ENCODE measurements at places on chromosomes 6 and 20.

DNA sequence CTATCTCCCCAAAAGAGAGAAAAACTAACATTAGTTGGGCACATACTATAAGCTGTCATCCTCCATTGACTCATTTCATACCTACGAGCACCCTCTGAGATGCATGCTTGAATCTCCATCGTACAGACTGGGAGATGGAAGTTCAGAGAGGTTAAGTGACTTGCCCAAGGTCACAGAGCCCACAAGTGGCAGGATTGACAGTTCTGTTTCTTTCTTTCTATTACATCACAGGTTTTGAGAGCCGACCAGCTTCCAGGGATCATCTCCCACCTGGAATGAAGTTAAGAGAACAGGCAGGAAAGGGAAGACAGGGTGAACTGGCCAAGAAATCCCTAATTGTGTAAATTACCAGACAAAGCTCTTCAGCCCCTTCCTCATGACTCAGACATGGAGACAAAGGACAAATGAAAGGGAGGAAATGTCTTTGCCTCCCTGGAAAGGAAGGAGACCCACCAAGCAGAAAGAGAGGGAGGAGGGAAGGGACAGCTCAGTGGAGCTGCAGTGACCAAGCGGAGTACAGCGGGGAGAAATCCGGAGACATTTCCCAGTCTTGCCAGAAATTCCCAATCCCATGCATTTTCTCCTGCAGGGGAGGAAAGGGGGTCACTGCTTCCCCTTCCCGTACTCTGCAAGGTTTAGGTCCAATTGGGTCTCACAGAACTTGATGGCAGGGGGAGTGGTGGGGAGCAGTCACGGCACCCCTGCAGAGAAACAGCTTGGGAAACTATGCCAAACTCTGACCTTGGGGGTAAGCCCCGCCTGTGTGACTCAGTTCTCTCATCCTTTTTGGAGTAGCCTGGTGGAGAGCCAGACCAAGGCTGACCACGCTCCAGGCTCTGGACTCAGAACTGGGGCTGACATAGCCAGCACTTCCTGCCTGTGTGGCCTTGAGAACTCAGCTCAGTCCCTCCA is 154.3 kb downstream of the ANKRD60 start:
- no peak for DNase-seq

DNA sequence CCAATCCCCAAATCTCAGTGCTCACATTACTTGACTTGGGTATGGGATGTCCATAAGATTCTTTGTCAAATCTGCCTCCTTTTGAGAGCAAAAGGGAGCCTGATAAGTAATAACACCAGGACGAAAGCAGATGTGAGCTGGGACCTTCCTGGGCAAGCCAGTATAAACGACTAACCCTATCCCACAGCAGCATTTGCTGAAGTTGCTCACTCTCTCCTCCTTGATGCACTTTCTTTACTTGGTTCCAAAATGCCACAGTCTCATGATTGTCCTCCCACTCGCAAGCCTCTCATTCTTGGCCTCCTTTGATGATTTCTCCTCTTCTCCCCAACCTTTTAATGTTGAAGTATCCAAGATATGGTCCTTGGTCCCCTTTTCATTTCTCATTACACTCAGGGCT is 44.7 kb upstream of the TAGAP start:
- no peak for DNase-seq

- no peak for DNase-seq
These were observed 794.6 kb downstream of the TFAP2A start for GRCh38 chr6:9620263-9620662.

- no peak for DNase-seq
These were observed 205.6 kb downstream of the SYNDIG1 start for GRCh38 chr20:24674921-24675605.

DNA sequence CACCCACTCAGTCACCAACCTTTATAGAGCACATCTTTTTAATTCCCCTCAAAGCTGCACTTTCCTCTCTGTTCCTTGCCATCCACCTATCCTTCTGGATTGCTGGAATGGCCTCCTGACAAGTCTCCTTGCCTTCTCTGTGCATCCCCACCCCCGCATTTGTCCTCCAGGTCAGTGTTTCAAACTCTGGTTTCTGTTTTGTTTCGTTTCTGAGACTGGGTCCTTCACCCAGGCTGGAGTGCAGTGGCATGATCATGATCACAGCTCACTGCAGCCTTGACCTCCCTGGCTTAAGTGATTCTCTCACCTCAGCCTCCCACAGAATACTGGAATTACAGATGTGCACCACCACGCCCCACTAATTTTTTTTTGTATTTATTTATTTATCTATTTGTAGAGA is 96.2 kb downstream of the PLCB1 start:
- no peak for DNase-seq

GRCh38 chr6:164882236-164882635 is 427.2 kb downstream of the C6orf118 start:
- no peak for DNase-seq

DNA sequence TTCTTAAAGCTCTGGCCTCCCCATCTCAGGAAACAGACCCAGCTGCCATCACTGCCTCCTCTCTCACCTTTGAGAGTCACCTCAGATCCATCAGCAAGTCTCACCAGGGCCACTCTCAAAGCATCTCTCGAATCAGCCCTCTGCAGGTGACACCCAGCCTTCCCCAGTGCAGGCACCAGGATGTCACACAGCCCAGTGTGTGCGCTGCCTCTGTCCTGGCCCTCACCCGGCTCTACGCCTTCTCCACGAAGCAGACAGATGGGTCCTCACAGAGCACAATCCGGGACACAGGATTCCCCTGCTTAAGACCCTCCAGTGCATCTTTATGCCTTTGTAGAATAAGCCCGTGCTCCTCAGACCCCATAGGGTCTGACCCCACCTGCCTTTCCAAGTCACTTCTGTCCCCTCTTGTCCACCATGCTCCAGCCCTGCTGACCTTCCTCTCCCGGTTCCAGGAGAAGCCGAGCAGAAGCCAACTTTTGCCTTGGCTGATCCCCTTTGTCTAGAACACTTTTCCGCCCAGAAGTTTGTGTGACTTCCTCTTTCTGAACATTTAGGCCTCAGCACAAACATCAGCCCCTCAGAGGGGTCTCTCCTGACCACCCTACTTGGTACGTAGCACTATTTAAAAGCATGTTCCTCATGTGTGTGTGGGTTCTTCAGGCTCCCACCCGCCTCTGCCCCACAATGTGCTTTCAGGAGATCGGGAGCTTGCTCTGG is 60.2 kb downstream of the PSMG4 start:
- DNase-seq, result no peak

DNA sequence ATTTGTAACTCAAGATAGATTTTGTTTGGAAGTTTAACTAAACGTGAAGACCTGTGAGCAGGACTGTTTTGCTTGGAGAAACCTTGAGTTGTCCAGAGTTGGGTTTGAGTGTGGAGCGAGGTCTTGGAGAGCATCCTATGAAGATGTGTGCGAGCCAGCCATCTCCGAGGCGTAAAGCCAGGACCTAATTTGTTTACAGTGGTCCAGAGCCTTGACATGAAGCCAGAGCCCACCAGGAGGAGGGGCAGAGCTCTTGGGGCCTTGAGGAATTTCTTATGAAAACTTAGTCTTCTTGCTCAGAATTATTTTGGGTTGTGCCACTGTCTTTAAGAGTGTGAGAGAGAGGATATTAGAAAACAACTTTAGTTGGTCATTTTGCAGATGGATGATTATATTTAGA is 6.3 kb downstream of the CHMP4B start:
- DNase-seq, result no peak

DNA sequence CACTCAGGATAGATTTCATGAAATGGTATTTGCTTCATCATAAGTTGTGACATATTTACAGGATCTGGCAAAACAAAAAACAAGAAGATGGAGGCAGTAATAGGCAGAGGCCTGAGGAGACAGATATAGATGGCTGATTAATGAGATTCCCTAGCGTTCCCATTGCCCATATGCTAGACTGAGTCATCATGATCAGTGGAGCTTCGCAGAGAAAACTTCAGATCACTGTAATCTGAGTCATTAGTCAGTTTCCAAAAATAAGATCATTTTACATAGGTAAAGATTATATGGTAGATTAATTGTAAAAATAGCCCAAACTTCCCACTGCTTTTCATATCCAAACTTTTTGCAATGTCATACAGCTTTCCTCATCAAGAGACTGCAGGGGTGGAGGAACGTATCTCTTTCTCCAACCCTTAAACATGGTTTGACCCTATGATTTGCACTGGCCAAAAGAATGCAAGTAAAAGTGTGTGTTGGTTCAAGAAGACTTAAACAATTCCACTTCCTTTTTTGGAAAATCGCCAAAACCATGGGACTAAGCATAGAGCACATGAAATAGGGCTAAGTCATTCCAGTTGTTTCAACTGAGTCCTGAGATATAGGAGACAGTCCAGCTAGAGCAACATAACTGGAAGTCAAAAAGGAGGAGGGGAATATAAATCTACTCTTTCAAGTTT is 626.0 kb downstream of the RNF144B start:
- no peak for DNase-seq

DNA sequence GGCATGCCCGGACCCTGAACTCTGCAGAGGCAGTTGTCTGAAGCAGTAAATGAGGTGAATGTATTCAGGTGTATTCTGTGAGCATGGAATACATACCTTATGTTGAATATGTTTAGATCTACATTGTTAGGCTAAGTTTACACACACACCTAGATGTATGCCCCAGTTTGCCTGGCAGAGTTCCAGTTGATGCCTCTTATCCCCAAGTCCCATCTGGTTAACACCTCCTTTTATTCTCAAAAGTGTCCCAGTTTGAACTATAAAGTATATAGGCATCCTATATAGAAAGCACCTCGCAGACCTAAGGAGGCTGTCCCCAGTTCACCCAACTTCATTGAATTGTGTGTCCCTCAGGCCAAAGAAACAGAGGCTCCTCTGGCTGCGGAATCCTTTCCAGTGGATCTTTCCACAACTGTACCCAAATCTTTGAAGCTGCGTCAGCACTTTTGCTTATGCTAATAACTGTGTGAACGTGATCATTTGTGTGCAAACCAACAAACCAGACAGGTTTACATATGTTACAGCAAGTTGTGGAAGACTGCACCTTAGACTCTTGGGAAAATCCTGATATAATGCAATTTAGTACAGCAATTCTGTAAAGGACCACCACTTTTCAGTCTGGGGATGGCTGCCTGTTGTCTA is 4.8 kb upstream of the DHX35 start:
- no peak for DNase-seq

DNA sequence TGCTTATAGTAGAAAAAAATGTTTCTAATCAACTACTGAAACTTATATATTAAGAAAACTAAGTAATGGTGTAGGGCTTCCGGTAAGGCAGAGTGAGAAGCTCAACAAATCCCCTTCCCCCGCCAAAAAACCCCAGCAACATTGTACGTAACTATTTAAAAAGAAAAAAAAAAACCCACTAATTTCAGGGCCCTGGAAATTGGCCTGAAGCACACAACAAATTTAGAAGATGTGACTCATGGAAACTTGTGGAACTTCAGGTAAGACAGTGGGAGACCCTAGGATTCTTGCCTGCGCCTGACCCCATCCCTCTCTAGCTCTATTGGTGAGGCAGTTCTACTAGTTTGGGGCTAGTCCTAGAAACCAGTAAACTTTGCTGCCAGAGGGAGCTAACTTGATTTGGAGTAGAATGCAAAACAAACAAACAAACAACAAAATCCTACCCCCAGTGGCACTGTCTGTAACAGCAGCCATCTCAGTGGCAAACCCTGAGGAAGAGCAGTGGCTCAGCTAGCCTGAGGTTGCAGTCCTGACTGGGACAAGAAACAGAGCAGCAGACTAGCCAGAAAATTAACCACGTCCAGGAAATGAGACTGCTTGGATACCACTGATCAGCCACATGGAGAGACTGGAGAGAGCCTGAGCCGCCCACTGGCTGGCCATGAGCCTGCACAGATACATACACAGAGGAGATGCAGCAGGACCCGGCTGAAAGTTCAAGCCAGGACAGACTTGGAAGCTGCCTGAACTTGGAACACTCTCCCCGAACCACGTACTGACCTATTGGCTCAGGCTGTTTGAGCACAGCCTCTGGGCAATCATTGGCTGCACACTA is 135.1 kb downstream of the TBXT start:
- no peak for DNase-seq

DNA sequence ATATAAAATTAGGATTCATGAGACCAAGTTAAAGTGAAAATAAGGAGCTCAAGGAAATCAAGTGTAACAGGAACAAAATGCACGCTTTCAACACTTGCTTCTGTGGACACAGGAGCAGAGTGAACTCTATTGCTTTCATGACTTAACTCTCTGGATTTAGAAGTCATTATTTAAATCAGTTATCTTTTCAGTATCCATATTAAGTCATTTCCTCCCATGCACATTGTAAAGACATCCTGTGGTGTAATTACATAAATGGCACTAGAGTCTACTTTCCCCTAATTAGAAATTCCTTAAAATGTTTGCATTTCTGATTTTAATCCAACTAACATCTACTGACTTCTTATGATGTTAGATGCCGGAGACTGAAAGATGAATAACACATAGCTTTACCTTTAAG is 88.0 kb downstream of the INSM1 start:
- no peak for DNase-seq

DNA sequence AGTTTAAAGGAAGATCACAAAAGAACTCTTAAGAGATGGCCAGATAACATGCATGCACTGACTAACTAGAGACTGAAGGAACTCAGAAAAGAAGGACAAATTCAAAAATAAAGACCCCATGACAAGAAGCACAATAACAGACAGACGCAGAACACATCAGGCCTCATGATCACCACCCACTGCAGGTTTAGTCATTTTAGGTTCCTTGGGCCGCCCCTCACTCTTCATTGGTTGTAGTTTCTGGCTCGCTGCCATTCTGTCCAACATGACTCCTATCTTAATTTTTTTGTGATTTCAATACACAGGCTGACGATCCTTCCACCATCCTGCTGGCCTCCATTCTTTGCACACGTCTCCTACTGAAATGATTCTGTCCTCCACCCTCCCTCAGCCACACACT is 21.6 kb downstream of the STX7 start:
- no peak for DNase-seq

DNA sequence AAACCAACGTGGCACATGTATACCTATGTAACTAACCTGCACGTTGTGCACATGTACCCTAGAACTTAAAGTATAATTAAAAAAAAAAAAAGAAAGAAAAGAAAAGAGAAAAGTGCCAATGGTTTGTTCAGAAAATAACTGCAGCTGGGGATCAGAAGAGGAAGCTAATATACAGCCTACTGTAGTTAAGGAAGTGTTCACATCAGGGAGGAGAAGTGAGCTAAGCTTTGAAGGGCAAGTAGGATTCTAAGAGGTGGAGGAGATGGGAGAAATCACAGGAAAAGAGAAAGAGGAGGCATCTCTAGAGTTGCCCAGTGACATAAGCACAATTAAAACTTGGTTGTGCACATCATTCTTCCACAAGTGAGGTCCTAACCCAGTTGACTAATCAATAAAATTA is 214.4 kb upstream of the DTNBP1 start:
- DNase-seq, result no peak

- no peak for DNase-seq
These were observed 22.8 kb downstream of the KIF25 start for GRCh38 chr6:168020242-168020641.

GRCh38 chr6:106122938-106123656 is 37.0 kb downstream of the PRDM1 start:
- DNase-seq, result no peak

DNA sequence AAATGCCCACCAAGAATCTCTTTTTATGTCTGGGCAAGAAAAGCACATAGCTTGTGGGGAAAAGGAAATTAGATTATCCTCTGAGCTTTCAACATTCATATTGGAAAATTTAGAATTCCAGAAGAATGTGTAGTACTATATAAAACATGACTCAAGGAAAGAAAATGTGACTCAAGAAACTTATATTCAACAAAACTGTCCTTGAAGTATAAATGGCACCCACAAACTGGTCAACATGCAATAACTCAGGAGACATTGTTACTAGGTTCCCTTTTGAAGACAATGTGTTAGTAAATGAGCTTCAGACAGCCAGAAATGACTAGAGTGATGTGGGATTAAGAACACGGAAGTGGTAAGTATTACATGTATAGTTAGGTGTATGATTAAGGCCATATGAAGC is 26.1 kb upstream of the TINAG start:
- DNase-seq, result no peak
